ENCODE measurements at places on chromosomes 7 and 10. TPM values are rescaled to one million over a fixed set of nuclear protein-coding genes. Genes with fewer than 3 reads are reported as not detected.

The PLAC9 gene
- 113 TPM for total RNA-seq

The TCTN3 gene
- 23.7 TPM for total RNA-seq

DNA sequence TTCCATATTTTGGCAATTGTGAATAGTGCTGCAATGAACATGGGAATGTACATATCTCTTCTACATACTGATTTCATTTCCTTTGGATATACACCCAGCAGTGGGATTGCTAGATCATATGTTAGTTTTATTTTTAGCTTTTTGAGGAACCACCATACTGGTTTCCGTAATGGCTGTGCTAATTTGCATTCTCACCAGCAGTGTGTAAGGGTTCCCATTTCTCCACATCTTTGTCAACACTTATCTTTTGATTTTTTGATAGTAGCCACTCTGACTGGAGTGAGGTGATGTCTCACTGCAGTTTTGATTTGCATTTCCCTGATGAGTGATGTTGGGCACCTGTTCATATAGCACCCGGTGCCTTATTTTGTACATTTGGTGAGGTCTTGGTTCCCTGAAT lies 519.6 kb downstream of the REEP3 start:
- DNase-seq: no peak

The SFRP5 gene
- 1.4 TPM for total RNA-seq

The C10orf143 gene
- total RNA-seq: 1.9 TPM

- no peak for DNase-seq
Observed at GRCh38 chr10:103872137-103872931, 17.0 kb upstream of the SH3PXD2A start.

GRCh38 chr7:77209479-77210139 lies 10.0 kb upstream of the FGL2 start:
- DNase-seq: no peak

DNA sequence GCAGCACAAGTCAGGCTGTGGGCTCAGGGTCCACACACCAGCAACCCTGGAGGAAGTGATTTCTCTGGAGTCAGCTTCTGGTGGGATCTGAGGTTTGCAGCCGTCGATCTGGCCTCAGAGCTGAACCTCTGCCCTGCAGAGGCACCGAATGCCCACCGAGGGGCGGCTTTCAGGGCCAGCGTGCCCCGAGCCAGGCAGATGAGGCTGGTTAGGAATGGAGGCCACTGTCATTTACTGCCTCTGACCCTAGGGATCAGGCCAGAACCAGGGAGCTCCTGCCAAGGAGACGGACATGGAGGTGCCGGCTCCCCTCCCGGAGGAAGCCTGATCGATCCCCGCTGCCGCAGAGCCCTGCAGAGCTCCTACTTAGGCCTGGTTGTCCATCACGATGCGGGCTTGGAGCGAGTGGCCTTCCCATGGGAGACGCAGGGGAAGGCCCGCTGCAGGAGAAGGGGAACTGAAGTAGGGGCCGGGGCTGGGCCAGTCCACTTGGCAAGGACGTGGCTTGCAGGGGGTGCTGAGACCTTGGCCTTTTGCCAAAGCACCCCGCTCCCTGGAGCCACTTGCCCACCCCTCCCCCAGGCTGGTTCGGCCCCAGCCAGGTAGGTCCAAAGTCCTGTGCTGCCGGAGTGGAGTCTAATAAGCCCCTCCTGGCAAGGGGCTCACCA lies 19.6 kb upstream of the ELFN1 start:
- no peak for DNase-seq

DNA sequence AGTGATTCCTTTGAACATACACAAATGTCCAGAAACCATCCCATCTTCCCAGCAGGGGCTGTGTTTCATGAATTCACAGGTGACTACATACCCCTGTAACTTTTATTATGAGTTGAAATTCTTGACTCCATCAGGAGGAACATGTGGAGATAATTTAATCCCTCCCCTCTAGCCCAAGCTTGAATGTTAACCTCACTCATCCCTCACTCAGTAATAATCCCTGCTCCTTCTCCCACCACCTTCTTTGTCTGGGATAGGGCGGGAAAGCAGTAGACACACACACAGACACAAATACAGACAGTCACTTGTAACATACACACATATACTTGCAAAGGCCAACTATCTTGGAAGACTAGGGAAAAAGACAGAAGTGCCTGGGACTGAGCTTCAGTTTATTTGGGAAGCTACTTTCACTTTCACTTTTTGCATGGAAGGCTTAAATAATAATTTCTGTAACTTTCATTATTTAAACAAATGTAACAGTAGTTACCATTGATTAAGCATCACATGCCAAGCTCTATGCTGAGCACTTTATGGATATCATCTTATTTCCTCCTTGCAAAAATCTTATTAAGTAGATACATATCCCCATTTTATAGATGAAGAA lies 7.3 kb downstream of the AASS start:
- no peak for DNase-seq

GRCh38 chr10:78044699-78045098 lies 11.0 kb downstream of the RPS24 start:
- no peak for DNase-seq

DNA sequence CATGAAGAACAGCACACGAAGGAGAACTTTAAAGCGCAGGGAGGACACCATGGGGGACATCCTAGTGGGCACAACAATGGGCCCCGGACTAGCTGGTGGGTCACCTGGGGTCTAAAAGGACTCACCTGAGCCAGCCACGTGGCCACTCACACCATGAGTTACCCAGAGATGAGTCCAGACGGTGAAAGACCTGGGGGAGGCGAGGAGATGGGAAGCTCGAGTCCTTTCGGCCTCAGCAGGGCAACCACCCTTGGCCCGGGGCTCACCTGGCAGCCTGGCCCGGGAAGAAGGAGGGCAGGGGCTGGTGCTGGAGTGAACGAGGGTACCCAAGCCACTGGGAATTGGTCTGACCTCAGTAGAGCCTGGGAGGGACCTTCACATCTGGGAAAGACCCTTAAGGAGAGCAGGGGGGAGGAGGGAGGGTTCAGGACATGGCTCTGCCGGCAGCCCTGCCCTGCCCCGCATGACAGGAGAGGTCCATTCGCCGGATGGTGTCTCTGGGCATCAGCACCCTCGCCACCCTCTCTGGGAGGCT lies 5.7 kb downstream of the GIGYF1 start:
- peak; percentile 38 for DNase-seq

The SPDYE2B gene
- total RNA-seq: not detected

The CRHR2 gene
- 0.23 TPM for total RNA-seq

DNA sequence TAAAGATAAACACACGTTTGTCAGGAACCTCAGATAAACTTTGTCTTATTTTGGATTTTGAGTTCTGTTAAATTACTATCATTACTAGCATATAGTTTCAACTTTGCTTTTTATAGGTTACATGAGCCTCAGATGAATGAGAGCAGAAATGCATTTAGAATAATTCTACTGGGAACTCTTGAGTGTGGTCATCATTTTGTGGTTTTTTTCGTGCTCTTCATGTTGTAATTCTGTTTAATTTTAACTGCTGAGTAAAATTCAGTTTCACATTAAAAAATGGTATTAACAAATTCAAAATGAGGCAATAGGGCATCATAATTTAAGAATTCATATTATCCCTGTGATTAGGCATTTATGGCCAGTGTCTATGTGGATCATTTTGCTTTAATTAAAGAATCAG lies 72.9 kb downstream of the GNAI1 start:
- DNase-seq: no peak
